ENCODE measurements at places on chromosomes 5 and 9.

- DNase-seq = no peak
Observed at GRCh38 chr9:122364117-122364782, 6.6 kb upstream of the PTGS1 start.

DNA sequence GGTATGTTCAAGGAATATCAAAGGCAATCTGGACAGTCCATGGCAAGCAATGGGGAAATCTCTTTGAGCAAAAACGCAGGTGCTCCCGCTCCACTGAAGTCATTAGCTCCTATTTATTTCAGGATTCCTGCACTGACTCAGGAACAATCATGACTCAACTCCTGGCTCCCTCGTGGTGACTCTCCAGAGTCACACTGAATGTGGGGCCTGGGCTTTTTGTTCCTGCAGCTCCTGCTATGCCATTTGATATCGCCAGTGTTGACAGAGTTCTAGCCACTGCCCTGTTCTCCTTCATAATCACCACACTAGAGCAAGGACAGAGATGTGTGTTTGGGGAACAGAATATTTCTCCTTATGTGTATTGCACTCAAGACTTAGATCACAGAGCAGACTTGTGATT is 187.2 kb upstream of the ZNF462 start:
- no peak for DNase-seq

DNA sequence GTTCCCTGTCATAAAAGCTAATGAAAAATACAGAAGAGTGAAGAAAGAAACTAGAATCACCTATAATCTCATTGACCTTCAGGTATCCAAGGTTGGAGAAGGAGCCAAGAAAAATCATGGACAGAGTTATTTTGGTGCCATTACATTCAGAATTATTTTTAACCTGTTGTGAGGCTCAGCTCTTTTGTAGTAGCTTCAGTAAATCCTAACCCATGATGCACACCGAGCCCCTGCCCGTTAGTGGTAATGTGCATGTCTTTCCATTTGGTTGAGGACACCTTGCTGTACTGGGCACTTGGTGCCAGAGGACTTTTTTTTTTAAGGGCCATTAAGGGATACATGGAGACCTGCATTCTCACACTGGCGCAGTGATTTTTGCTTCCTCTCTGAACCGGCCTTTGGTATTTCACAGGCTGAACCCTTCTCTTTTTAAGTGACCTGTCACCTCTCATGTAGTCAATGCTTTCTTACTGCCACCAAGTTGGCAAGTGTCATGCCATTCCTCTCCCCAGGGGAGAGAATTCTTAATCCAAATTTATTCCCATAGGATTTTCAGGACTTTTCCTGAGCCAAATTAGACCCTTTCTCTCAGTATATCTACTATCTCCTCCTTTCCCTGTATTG is 125.6 kb downstream of the SMARCA2 start:
- no peak for DNase-seq

DNA sequence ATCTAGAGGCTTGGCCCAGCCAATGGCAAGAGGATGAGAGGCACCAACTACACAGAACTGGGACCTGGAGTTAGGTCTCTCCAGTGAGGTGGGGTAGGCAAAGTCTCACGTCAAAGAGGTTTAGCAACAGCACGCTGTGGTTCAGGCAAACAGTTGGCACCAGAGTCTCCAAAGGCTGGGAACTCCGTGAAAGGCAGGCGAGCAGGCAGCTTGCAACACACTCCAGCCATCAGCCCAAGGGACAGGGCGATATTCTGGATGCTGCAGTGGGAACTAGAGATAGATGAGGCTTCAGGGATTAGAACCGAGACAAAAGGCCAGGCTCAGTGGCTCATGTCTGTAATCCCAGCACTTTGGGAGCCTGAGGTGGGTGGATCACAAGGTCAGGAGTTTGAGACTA is 129.1 kb downstream of the PDZD2 start:
- DNase-seq = no peak

DNA sequence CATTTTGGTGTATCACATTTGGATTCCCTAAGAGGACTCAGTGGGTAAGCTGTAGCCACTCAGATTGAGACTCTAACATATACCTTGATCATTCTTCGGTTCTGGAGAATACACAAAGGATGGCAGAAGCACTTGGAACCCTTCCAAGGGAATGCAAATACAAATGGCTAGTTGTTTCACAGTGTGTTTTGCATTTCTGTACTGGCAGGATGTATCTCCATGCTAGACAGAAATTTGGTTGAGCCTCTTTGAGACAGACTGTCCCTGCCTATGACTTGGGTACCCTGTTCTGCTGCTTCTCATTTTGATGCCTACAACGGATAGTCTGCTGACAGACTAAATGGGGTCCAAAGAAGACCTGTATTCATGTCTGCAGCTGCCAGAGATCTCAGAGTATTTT is 273.5 kb downstream of the TMEM38B start:
- no peak for DNase-seq

DNA sequence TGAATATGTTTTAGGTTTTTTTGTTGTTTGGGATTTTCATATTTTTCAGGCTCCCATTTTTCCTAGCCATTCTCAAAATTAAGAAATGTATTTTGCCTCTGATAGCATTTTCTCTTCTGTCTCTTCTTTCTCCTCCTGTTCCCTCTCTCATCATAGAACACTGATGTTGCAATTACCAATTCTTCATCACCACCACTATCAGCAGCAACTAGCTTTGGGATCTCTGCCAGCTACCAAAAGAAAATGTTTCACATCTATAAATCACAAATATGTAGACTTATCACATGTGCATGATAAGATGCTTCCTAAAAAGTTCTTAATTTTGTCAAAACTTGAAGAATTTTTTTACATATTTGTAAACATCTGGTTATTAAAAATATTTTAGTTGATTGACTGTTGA is 887.1 kb downstream of the MAT2B start:
- no peak for DNase-seq

DNA sequence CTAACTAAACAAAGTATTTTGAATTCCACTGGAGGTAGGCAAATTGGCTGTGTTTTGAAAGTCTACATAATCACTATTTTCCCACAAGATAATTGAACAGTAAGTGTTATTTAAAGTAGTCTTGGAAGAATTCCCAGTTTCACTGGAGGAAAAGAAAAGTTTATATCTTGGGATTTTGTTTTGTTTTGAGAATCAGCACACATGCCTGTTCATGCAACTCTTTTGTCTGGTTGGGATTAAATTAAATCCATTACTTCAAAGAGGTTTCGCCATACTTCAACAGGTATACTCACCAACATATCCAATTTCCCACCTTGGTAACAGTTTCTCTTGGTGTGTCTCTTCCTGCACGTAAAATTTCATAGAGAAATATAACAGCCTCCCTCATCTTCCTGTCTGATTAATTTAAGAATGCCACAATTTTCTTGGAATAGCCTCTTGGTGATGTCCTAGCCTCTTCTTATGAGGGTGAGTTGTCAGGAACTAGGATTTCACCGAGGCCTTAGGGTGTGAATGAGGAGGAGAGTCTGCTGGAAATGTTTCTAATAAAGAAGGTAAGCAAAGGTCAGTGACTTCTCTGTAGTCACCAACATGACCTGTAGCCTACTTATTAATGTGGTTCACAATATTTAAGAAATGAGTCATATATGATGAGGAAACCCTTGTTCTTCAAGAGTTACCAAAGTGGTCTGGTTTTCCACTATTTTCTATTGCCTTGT is 48.1 kb downstream of the ITGA2 start:
- no peak for DNase-seq
